ENCODE measurements at places on chromosomes 16 and 17.

GRCh38 chr16:88338111-88338510 is 44.6 kb upstream of the ZNF469 start:
- DNase-seq, result no peak

- DNase-seq, result no peak
Measured at GRCh38 chr17:52024300-52024870, 134.1 kb downstream of the CA10 start.

GRCh38 chr17:44219616-44220212 is at the start of gene UBTF:
Gene UBTF, minus strand, starts transcription at chr17:44219675. Its CDS starts 1,446 bp downstream, at chr17:44218229.
- DNase-seq, result peak; percentile 73

- DNase-seq, result peak; percentile 53
Measured at GRCh38 chr17:67245694-67246402, 852 bp upstream of the HELZ start.

GRCh38 chr17:29524692-29525091 is 42.1 kb downstream of the ABHD15 start:
- DNase-seq, result no peak

GRCh38 chr17:17313350-17313991 is 10.3 kb downstream of the NT5M start:
- DNase-seq, result peak; percentile 73

GRCh38 chr17:75864448-75864871 is 9.3 kb upstream of the WBP2 start:
- no peak for DNase-seq

- DNase-seq, result peak; percentile 72
Measured at GRCh38 chr16:71882505-71883167, 1.3 kb downstream of the ZNF821 start.

DNA sequence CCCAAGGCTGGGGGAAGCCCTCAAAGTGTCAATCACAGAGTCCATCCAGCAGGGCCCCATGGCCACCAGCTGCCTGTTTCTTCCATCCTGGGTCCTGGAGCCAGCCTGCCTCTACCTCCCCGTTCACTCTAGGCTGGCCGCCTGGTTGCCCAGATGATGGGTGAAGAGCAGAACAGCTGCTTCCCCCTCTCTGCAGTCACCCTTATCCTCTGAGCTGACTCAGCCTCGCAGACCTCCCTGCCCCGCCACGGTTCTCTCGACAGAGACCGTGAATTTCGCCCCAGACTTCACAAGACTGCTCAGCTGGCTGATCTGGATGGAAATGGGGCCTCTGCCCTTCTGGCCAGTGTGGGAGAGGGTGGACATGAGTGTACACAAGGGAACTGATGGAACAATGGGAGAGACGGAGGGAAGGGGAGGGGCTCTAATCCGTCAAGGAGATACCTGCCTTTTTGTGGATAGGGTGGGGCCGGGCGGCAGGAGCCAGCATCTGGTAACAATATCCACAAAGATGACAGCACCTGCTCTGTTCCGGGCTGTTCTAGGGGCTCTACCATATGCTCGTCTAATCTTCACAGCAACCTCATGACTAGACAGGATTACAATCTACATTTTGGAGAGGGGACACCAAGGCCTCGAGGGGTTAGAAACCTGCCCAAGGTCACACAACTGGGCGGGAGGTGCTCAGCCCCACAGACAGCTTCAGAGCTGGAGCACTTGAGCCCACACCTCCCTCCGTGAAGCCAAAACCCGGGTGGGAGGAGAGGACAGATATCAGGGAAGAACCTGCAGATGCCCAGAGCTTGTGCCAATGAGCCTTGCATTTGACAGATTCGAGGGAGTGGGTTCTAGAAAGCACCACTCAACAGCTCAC is 136.0 kb downstream of the SDK2 start:
- no peak for DNase-seq

DNA sequence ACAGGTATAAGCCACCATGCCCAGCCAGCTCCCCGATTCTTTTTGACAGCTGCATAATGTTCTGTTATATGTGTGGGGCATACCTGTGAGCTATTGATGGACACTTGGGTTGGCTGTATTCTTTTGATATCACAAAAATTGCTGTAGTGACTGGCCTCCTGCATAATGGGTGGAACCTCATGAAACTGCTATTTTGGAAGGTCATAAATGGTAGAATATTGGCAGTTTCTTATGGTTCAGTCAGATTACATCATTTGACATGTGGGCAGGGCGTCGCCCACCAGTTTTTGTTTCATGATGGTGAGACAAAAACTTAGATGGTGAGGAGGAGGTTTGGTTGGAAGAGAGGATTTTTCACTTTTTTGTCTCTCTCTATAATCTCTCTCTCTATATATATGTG is 26.7 kb upstream of the POLR3E start:
- DNase-seq, result no peak

GRCh38 chr17:40075201-40075941 is 12.6 kb downstream of the THRA start:
- peak; percentile 70 for DNase-seq

GRCh38 chr16:49857423-49858181 is 1.7 kb upstream of the ZNF423 start:
- DNase-seq, result peak; percentile 36

DNA sequence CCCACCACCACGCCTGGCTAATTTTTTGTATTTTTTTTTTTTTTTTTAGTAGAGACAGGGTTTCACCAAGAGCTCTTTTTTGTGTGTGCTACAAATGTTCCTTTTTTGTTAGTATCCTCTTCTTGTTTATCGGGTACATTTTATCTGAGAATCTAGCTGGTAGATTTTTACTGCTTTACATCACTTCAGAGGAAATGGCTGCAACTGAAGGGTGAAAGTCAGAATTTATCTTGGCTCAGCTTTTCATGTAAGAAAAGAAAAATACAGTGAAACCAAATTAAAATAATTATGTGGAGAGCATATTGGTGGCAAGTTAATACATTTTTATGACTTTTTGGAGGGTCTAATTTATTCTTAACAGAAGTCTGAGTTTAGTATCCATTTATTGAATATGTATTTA is 26.0 kb downstream of the CBFB start:
- no peak for DNase-seq

DNA sequence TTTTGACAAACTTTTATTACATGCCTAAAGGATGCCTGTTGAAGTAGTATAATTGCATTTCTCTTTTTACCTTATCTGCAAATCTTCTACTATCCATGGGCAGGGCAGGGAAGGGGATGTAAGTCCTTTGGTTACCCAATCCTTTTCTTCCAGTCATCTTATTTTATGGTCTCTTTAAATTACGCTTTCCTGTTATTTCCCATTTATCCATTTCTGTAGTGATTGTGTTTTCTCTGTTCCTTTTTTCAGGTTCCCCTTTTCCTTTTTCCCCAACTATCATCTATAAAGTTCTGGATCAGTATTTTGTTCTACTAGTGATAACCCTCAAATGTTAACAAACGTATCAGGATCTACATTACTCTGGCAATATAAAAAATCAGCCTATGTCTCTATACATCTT is 3.3 kb upstream of the ABCA9 start:
- DNase-seq, result no peak

DNA sequence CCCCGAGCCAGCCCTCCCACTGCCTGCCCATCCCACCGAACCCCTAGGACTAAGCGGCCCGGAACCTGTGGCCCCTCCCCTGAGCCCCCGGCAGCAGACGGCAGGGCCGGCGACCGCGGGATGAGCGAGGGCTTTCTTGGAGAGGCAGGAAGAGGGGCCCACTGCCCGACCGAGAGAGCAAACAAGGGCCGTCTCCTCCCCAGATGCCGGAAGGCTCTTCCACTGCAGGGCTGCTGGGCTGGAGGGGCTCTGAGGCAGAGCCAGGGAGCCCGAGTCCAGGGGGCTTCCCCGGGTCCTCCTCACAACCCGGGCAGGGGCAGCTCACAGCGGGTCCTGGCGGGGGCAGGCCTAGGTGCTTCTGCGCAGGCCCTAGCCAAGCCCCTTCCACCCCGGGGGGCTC is 2.9 kb downstream of the PERCC1 start:
- no peak for DNase-seq

GRCh38 chr16:9192746-9193145 is 101.3 kb downstream of the HAPSTR1 start:
- DNase-seq, result no peak

- no peak for DNase-seq
Measured at GRCh38 chr17:56623383-56623782, 29.9 kb downstream of the NOG start.

GRCh38 chr17:68480885-68481284 is 23.6 kb upstream of the WIPI1 start:
- DNase-seq, result no peak

DNA sequence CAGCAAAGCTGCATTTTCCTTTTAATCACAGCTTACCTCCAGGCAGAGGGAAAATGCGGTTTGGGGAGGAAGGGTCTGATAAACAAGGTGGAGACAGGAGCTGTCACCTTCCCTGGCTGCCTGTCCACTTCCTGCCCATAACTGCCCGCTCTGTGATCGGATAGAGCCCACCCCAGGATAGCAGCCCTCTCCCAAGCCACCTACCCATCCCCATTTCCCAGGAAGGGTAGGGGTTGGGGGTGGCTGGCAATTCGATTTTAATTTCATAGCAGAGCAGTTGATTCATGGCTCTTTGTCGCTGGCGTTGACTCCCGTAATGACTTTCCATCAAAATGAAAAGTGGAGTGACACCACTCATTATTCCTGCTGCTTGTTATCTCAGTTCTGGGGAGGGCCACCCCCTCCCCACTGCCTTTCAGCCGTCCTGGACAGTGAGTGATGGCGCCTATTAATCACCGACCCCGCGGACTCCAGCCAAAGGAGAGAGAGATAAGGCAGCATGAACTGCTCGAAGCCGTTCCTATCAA is 11.2 kb downstream of the CDK5RAP3 start:
- DNase-seq, result no peak

DNA sequence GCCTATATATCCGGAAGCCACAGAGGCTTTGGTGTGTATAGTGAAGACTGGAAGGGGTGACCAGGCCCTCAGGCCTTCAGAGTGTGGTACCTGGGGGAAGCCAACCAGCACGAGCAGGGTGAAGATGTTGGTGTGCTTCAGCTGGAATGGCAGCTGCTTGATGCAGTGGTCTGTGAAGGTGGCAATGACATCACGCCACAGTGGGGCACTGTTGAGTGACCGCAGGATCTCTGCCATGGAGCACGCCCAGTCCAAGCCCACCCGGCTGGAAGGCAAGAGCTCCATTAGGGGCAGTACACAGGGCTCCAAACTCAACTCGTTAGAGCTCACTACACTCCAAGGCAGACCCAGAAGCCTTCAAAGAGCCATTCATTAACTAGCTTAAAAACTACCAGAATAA is 68.5 kb upstream of the ATP2A3 start:
- DNase-seq, result no peak

DNA sequence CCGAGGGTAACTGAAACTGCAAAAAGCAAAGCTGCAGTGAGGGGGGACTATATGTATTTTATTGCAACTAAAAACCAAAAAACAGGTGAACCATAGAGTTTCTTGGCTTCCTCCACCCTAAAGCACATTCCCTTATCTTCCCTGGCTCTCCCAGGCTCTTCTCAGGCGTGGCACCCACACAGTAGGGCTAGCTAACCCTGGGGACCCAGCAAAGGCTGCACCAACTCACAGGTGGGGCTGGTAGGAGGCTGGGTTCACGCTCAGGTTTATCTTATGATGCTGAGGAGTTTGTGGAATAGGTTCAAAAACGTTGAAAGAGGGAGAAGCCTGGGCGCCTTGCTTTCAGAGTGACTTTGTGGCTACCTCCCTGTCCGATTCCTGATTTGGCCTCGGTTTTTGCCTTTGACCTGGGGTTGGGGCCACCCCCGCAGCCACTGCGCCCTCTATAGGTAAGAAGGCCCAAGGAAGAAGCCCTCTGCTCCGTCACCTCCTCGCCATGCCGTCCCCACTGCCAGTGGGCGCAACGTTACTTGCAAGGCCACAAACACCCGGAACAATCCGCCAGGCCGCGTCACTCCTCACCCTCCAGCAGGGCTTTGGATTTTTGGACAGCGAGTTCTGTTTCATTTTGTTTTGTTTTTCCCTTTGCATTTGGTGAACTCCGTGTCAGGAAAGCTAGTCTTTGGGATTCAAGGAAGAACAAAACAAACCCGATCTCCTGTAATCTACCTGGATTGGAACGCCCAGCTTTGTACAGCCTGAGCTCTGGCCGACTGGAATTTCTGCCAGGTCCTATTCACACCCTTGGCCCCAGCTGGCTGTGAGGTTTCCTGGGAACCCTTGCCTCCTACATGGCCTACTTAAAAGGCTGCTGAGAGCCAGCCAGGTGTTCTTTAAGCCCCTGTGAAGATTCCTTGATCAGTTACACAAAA is 60.8 kb downstream of the TBC1D16 start:
- DNase-seq, result no peak

- DNase-seq, result peak; percentile 62
Measured at GRCh38 chr16:67013823-67014633, 14.9 kb upstream of the CBFB start.

Data from activated CD4-positive, alpha-beta T cell treated with anti-CD3 and anti-CD28 coated beads, Interleukin-2, amount 50 U/mL, for 1 hour (primary cell).